NCI-H2029 (cell line): ENCODE measurements at places on chromosomes 12 and 14.

DNA sequence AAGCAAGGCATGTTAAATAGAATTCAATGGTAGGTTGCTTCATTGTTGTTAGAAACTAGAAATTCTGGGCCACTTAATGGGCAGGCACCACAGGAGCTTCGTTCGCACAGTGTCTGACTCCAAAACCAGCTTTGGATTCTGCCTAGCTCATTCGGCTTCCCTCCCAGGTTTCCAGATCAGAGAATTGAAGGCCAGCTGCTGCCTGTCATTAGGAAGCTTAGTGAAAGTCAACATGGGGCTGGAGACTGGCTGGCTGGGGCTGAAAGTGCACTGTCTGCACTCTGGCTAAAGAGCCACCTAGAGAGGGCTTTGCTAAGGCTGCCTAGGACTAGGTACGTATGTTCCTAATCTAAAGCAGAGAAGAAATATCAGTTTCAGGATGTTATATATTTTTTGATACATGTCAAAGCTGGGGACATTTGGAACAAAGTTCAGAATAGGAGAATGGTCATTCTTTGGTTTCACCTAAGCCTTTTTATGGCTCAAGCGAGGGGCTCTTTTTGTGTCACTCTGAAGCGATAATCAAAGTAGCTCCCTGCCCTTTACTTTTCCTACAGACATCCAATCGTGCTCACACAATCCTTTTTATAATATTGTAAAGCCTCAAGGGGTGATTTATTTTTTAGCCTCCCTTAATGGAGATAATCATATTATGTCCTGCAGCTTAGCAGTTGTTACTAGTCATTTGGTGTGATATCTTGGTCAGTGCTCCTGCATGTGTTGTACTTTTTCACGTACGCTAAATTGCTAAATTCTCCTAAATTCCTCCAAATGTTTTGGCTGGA is 238.5 kb upstream of the NAV3 start:
- DNase-seq: no peak

- DNase-seq: no peak
Observed at GRCh38 chr14:23428686-23429495, 6.6 kb downstream of the MYH7 start.

DNA sequence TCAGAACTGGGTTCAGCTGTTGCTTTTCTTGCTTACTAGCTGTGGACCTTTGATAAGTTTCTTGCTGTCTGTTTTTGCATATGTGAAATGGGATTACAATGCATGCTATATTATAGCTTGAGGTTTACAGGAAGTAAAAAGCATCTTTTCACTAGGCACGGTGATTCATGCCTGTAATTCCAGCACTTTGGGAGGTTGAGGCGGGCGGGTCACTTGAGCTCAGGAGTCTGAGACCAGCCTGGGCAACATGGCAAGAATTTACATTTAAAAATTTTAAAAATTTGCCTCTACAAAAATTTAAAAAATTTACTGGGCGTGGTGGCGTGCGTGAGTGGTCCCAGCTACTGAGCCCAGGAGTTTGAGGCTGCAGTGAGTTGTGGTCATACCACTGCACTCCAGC is 42.0 kb downstream of the CALM1 start:
- DNase-seq: no peak

GRCh38 chr12:49624921-49625577 is 1.7 kb downstream of the PRPF40B start:
- no peak for DNase-seq

GRCh38 chr12:113528606-113529293 is 57.1 kb upstream of the LHX5 start:
- DNase-seq: no peak

- DNase-seq: no peak
Observed at GRCh38 chr12:78880078-78880477, 15.5 kb downstream of the SYT1 start.

DNA sequence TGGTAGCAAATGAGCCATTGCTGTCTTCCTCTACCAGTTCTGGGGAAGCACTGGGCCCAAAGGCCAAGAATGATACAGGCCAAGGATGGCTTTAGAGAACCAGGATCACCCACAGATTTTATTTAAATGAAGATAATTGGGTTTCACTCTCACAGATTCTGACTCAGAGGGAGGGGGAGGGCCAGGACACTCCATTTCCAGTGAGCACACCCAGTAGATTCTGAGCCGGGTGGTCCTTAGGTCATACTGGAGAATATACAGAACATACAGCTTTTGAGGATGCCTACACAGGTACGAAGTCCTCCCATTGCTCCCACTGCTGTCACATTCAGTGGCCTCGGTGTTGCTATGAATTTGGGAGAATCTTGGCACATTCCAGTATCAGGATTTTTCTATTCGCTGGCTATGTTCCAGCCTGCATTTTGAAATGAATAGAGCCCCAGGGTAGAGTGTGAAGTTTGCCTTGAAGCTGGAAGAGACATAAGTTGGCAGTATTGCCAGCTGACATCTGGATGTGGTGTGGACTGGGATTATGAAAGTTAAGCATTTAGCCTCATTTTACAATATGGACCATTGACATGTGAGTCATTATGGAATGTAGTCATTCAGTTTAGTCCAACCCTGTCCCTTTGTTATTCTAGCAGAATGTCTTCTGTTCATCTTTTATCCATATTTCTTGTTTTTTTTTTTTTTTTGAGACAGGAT is 45.8 kb upstream of the POC1B start:
- DNase-seq: no peak

DNA sequence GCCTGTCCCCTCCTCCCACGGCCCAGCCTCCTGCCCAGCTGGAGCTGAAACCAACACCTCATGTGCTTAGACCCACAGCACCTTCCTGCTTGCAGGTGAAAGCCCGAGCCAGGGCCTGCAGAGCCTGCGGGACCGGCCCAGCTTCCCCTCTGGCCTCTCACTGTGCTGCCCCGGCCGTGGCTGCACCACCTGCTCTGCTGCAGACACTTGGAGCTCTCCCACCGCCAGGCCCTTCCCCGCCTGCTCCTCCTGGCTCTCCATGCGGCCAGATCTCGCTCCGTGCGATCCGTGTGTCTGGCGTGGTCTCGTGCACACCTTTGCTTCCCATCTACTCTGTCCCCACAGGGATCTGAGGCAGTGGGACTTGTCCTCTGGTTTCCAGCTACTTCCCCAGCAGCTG is 72.2 kb upstream of the FBRSL1 start:
- no peak for DNase-seq

DNA sequence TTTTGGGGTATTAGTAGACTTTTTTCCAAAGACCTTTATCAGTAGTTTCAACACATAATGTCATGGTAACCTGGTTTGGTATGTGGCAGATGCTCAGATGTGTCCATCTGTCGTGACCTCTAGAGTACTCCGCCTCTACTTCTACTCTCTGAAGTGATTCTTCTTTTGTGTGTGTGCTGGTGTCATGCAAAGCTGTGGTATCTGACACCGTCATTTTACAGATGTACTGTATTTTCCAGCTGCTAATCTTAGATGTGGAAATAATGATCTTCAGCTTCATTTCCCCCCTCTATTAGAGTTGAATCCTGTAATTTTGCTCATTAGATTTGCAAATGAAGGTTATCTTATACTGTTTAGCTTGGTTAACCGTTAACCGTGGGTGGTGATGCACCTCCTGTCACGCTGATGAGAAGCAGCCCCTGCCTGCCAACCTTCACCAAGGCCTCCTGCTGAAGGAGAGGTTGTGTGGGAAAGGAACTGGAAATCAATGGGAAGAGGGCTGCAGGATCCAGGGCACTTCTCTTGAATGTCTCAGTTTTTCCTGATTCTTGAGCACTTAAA is 222.4 kb upstream of the AMIGO2 start:
- DNase-seq: no peak

DNA sequence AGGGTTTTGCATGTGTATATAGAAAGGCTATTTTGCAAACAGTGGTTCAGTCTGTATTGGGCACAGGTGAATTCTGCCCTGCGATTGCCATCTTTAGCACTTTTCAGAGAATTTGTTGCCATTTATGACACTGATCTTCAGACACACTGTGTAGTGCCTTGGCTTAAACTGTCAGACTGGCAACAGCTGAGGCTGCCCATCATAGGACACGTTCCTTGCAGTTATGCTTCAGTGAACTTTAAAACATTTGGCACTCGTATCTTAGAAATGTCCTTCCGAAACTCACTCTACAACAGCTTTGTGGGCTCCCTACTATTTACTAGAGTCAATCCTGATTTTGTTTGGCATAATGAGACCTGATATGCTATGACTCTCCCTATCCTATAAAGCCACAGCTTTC is 29.1 kb downstream of the AP5M1 start:
- no peak for DNase-seq

GRCh38 chr14:56138928-56139327 is 20.7 kb downstream of the PELI2 start:
- no peak for DNase-seq
